ENCODE measurements at places on chromosomes 3 and 15.

DNA sequence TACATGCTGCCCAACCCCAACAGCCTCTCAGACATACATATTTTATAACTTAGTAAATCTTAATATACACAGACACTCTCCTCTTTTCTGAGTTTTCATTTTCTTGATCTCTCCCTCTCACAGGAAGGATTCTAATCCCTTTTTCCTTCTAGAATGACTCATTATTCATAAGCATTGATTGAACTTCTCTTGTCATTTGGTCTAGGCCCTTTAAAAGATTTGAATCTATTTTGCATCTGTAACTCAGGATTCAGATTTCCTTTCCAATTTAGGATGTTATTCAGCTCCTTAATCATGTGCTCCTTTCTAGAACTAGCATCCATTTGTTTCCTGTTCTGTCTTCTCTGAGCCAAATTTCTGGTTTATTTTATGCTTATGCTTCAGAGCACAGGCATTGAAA lies 624.5 kb upstream of the SGO1 start:
- peak; percentile 11 for DNase-seq

GRCh38 chr15:84828086-84828908 lies 11.1 kb downstream of the ALPK3 start:
- DNase-seq: no peak

GRCh38 chr3:13137941-13138832 lies 65.0 kb upstream of the IQSEC1 start:
- DNase-seq: no peak

GRCh38 chr3:123700791-123701722 lies 116.2 kb upstream of the HACD2 start:
- DNase-seq: peak; percentile 33

GRCh38 chr15:29126821-29127461 lies 142.7 kb downstream of the NSMCE3 start:
- DNase-seq: no peak

GRCh38 chr3:84946240-84946639 lies 12.5 kb upstream of the CADM2 start:
- DNase-seq: peak; percentile 0

DNA sequence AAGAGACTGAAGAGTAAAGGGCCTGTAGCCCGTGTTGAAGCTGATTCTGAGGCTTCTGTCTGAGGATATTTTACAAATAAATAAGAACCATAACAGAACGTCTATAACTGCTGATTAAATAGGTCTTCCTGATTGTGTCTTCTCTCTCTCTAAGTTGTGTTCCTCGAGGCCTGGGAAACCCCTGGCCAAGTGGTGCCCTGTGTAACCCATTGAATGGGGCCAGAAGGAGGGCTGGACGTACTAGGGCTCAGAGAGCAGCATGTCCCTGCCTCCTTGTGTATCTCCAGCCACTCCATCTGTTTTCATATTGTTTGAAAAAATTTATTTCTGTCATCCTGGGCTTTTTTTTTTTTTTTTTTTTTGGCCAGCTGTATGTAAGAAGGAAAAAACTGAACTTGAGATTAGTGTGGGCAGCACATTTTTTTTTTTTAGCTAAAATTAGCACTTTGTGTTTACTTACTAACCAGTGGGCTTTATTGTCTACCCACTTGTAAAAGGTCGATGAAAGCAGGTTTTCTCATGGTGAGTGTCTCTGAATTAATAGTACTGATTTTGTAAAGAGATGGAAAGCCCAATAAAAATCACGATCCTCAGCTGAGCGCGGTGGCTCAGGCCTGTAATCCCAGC lies 10.7 kb downstream of the DHX30 start:
- DNase-seq: no peak

GRCh38 chr3:45984331-45985312 lies 11.0 kb downstream of the FYCO1 start:
- DNase-seq: no peak

DNA sequence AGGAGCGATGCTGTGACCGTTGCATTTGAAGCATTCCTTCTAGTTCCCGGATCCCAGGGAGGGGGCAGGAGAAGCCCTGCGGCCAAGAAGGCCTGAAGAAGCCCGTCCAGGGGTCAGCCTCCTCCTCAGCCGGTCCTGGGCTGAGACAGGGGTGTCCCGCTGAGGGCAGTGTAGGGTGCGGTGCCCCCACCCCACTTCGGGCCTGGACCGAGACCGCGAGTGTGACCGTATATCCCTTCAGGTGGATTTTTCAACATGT lies 2.8 kb downstream of the OCA2 start:
- no peak for DNase-seq

GRCh38 chr3:43729707-43730414 lies 39.1 kb downstream of the ABHD5 start:
- DNase-seq: no peak

- DNase-seq: no peak
Observed at GRCh38 chr3:158519776-158520175, 51.2 kb upstream of the MLF1 start.

- peak; percentile 99 for DNase-seq
Observed at GRCh38 chr15:40064231-40064894, 25.4 kb upstream of the SRP14 start.

GRCh38 chr3:9781978-9782603 lies 10.2 kb downstream of the TADA3 start:
- no peak for DNase-seq

GRCh38 chr3:29758434-29759322 lies 477.8 kb downstream of the RBMS3 start:
- DNase-seq: peak; percentile 85

DNA sequence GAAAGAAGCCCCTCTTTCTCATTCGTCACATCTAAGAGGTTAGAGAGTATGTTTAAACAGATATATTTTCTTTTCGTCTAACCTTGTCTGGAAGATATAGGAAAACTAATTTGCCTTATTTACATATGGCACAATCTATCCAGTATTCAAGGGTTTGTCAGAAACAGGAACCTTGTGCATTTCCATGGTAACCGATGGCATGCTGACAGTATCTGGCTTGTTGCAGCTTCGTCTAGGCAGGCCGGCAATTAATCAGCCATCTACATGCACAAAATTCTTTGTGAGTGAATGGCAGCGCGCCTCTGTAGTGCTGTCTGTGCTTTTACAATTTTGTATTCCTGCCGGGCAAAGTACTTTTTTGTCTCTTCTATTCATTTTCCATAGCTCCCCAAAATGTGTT lies 294.0 kb upstream of the SOX2 start:
- DNase-seq: peak; percentile 16

DNA sequence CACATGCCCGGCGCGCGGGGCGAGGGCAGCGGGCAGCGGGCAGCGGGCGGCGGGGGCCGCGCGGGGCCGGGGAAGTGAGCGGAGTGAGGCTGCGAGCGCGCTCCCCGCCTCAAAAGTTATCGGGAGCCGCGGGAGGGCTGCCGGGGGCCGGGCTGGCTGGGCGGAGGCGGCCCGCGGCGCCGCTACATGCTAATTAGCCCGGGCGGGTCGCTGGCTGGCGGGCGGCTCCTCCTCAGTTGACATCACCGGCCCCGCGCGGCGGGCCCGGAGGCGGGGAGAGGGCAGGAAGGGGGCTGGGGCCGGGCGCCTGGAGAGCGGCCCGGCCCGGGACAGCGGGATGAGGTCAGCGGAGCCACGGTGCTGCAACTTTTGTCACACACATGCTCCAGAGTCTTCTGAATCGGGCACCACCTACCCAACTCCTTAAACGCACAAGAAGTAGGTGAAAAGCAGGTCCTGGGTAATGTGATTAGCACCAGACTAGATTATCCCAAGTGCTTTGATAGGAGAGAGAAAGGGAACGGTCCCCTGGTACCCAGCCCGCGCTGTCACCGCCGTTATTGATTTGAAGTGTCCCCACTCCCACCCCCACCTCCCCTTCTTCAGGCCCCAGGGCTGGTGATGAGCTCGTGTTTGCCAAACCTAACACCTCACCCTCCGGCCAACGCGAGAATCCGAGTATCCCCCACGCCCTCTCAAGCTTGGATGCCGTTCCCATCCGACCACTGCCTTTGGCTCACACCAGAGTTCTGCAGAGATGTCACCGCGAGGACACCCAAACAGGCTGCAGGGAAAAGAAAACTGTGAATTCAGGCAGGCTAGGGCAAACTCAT lies at the start of gene HEG1:
HEG1 (minus strand) TSS at position 85 of the 833 bp plus-strand sequence. CDS start 107 bp downstream, outside the sequence.
- peak; percentile 92 for DNase-seq
